ENCODE measurements at places on chromosomes 2 and 18.

DNA sequence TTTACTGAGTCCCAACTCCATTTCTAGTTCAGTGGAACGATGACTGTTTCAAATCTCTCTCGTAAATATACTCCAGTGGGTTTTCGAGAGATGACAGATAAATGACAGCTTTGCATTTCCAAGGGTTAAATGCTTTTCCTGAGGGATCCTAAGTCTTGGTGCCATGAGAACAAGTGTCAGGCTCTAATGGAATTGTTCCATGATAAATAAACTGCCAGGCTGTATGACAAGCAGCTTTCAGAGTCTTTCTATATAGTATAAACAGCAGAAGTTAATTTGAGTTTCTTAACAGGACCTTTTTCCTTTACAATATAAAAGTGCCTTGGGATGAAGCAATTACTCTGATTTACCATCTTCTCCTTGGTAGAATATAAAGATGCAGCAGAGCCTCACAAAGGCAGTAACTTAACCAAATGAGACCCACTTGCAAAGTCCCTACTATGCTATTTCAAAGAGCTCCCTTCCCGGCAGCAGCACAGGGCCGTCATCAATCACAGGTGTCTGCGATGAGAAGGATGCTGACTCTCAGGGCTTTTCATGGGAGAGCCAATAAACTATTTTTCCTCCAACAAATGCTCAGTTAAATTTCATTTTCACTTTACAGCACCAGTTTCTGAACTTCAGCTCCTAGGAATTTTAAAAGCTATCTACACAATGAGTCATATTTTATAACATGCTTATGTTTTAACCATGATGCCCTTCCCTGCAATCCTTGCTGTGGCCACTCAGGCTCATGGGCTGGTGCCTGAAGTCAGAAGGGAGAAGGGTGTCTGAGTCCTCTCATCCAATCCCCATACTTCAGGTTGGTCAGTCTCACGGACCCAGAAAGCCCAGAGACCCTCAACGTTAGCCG, 123.8 kb downstream of the AFF3 start:
- DNase-seq = no peak

GRCh38 chr18:23779696-23780303, 90.5 kb downstream of the LAMA3 start:
- no peak for DNase-seq

DNA sequence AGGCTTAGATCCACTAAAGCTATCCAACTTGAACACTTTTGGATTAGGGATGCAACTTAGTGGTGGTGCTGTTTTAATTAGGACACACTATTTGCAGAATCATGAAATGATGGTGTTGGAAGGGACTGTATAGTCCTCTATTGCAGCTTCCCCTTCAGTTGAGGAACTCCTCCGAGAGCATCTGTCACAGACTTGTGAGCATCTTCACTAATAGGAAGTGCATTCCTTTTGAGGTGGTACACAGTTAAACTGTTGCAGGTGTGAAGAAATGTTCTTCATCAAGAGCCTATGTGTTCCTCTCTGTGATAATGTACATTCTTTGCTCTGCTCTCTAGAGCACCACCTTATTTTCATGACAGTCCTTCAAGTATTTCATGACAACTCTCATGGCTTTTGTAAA, 197.4 kb downstream of the CAMKMT start:
- no peak for DNase-seq

DNA sequence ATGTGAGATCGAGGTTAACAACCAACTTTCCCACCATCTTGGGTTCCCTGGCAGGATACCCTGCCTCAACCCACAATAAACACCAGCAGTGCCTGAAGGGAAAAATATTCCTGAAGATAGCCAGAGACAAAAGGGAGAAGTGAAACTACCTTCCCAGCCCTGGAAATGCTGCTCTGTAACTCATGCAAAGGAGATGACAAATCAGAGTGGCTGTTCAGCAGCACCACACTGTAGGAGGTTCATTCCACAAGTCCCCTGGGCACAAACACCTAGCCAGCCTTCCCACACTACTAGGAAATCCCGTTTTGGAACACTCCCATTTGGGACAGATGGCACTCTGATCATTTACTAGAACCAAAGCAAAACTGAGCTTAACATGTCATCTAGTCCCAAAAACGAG, 190.7 kb upstream of the RBBP8 start:
- DNase-seq = no peak

DNA sequence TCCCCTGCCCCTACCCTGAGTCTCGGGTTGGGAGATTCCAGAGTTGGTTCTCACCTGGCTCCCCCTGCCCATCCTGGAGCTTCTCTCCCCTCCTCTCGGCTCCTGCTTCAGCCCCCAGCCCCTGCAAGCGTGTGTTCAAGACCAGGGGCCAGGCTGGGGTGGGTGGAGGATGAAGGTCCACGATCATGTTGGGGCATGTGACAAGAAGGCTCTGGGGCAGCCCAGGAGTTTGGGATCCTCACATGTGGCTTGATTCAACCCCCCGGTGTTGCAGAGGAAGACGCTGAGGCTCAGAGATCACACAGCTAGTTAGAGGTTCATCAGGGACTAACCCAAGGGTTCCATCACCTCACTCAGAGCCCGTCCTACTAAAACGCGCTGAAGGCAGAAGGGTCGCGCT, 14.2 kb upstream of the TUBB6 start:
- DNase-seq = no peak

DNA sequence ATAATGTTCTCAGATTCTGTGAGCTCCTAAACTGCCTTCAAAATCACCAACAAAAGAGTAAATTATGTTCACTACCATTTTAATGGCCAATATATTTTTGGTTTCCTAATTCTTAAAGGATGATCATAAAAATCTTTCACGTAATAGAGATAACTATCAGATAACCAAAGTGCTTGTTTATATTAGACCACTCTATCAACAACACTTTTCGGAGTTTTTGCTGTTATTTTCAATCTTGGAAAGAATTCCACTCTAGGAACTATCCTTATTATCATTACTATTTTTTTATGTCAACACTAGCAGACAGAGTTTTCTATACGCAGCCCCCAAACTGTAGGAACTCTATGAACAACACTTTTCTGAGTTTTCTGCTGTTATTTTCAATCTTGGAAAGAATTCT, 782.5 kb upstream of the ZEB2 start:
- DNase-seq = no peak

- DNase-seq = no peak
Measured at GRCh38 chr2:105804266-105804665, 59.6 kb downstream of the NCK2 start.

DNA sequence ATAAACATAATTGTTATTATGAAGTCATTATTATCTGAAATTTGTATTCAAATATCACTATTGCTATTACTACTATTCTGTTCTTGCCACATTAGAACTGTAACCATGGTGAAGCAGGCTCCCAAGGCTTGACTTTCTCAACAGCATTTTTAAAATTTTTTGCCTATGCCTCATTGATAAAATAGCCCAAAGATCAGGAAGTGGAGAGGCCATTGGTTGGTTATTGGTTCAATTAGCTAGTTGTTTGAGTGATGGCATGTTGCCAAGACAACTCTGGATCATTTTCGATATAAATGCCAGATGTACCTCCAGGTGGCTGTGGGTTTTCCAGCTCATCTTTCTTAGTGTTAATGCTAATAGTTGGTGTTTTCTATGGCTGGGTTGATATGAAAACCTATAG, 513.5 kb downstream of the TRIB2 start:
- no peak for DNase-seq

- DNase-seq = no peak
Measured at GRCh38 chr18:8426401-8426800, 182.8 kb upstream of the RAB12 start.

- DNase-seq = no peak
Measured at GRCh38 chr18:8252371-8252770, 356.9 kb upstream of the RAB12 start.

DNA sequence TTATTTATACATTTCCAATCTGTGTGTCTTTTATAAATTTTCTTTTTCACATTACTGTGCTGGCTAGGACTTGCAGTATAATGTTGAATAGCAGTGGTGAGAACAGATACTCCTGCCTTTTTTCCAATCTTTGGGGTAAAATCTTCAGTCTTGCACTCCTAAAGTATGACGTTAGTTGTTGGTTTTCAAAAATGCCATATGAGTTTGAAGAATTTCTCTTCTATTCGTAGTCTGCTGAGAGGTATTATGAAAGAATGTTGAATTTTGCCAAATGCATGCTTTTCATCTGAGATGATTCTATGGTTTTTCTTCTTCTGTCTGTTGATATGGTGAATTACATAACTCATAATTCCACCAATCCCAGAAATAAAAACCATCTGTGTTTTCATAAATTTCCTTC, 335.3 kb upstream of the CHST9 start:
- no peak for DNase-seq
